ENCODE measurements at places on chromosomes 16 and 17.

DNA sequence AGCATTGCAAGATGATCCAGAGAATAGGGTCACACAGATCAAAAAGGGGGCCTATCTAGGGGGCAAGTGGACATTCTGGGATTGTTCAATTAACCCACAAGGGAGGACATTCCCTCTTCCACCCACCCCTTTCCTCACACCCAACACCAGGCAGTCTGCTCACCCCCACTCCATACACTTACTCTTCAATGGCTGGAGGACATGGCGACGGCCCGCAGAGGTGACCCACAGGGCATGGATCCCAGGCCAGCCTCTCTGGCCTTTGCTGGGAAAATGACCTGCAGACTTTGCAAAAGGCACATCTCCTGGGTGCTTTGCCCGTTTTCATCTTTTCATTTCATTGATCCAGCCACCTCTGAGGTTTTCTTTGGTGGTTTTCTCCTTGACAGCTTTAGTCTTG, 1.7 kb upstream of the CACNG5 start:
- no peak for DNase-seq

- no peak for DNase-seq
Measured at GRCh38 chr17:9976283-9977179, 71.5 kb upstream of the RCVRN start.

GRCh38 chr16:56451753-56452689, 667 bp downstream of the OGFOD1 start:
- DNase-seq = no peak

- DNase-seq = no peak
Measured at GRCh38 chr16:27335349-27336053, 21.7 kb downstream of the IL4R start.

Data from spinal cord (tissue), 10 donors.